ENCODE measurements at places on chromosomes 1 and 21.

DNA sequence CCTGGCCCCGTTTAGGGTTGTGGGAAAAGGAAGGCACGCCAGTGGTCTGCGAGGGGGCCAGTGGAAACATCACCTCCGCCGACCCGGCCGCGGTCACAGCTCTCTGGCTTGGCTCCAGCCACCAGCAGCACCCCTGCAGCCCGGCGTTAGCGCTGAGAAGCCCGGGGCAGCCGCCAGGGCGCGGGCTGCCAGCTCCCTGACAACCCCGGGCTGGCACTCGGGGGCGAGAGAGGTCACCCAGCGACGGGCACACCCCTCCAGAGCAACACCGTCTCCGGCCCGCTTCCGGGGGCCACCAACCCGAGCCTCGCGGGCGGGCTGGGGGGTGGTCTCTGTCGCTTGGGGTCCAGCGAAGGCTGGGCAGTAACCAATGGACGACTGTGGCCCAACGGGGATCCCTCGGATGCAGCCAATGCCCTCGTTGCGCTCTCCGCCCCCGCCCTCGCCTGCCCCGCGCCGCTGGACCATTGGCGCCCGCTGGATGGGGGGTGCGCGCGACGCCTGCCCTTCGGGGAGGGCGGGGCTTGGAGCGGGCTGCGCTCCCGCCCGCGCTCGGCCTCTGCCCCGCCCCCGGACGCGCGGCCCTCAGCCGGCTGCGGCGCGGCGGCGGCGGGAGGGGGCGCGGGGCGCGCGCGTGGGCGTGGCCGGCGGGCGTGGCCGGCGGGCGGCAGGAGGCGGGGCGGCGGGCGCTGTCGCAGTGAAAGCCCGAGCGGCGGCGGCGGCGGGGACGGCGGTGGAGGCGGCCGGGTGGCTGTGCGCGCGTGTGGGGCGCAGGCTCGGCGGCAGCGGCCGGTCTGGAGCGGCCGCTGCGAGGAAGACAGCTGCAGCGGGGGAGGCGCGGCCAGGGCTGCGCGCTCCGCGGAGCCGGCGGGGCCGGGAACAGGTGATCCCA is at the start of gene MAN1C1:
TSS of gene MAN1C1 (plus strand) at position 697 of the 892 bp plus-strand sequence. CDS start 1,007 bp downstream, outside the sequence.
- peak; percentile 77 for DNase-seq

GRCh38 chr1:23085696-23086095 is 66.4 kb downstream of the KDM1A start:
- DNase-seq = no peak

GRCh38 chr1:29590583-29591565 is 354.6 kb downstream of the PTPRU start:
- no peak for DNase-seq

- DNase-seq = no peak
These were observed 29.5 kb upstream of the SLC44A3 start for GRCh38 chr1:94790670-94791069.

GRCh38 chr1:40039245-40039756 is 1.2 kb upstream of the CAP1 start:
- DNase-seq = no peak

GRCh38 chr21:18677632-18678031 is 274.0 kb upstream of the TMPRSS15 start:
- no peak for DNase-seq

GRCh38 chr1:7707527-7707926 is 63.6 kb upstream of the VAMP3 start:
- DNase-seq = no peak

GRCh38 chr1:213905344-213905743 is 82.4 kb upstream of the PROX1 start:
- DNase-seq = no peak

GRCh38 chr1:56334047-56334446 is 245.3 kb downstream of the PLPP3 start:
- no peak for DNase-seq

DNA sequence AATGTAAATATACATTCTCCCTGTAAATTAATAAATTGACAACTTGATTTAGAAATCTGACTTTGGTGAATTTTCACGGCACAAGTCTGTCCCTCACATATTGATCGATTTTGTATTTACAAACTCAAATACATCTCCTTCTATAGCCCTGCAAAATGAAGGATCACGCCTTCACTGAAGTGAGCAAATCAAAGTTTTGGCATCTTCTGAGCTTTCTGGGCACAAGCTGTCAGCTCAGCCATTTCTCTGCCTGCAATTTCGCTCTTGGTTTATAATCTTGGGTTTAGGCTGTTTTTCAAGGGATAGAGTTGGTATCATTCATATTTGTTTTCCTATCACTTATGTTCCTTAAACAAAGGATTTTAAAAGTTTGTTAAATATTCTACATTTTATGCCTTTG is 25.8 kb downstream of the ANP32E start:
- no peak for DNase-seq

- DNase-seq = no peak
These were observed 31.7 kb downstream of the SKI start for GRCh38 chr1:2259668-2260402.

- no peak for DNase-seq
These were observed 183.6 kb downstream of the GIPC2 start for GRCh38 chr1:78229344-78229743.

DNA sequence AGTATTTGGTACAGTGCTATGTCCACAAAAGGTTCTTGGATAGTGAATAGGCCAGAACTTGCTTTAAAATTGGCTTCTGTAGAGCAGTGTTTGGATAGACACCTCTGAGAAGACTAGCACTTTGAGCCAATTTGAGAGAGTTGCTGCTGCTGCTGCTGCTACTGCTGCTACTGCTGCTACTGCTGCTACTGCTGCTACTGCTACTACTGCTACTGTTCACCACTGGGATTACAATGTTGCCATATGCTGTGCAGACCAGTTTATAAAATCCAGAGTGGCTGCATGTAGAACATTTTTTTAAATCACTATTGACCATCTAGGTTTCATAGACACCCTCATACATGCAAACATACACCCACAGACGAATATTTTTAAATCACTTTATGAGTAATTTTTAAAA is 15.3 kb downstream of the GORAB start:
- no peak for DNase-seq

- DNase-seq = no peak
These were observed at the start of gene MAB21L3 for GRCh38 chr1:116110567-116111523. TSS of gene MAB21L3 (plus strand) at chr1:116111399. CDS start at chr1:116112616, 1,217 bp downstream.

DNA sequence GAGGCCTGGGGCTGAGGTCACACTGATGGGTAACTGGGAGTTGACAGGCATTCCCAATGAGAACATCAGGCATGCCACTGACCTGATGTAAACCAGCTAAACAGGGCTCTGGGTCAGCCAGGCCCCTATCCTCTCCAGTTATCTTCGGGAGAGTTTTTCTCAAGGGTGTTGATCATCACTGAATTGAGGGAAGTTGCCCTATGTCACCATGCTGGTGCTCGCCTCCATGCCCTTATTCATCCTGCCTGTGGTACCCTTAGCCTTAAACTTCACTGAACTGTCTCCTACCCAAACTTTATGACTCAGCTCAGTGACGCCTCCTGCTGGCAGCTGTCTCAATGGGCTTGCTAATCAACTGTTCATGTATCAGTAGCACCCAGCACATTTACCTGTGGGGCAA is 80.7 kb upstream of the TNR start:
- DNase-seq = no peak

DNA sequence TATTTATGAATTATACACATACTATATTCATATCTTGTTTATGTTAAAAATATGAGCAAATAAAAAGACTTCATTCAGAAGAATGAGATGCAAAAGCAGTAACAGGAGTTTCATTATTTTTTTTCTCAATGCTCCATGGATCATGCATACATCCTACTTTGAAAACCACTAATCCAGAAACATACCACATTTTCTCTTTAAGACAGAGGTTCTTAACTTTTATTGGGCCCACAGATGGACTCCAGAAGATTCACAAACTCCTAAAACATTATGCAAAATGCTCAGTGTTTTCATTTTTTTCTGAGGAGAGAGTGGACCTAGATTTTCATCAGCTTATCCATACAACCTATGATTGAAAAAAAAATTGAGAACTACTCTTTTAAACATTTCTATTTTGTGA is 227.8 kb downstream of the DNM3 start:
- DNase-seq = no peak

GRCh38 chr1:167706931-167707877 is 14.6 kb upstream of the MPZL1 start:
- no peak for DNase-seq

GRCh38 chr1:220809704-220810103 is 23.0 kb downstream of the MTARC1 start:
- no peak for DNase-seq

DNA sequence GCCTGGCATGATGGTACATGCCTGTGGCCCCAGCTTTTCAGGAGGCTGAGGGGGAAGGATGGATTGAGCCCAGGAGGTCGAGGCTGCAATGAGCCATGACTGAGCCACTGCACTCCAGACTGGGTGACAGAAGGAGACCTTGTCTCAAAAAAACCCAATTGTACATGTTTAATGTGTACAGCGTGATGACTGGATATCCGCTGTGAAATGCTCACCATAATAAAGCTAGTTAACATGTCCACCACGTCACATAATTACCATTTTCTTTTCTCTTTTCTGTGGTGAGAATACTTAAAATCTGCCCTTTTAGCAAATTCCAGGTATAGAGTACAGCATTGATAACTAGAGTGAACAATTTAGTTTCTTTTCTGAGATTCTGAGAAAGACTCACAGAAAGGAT is 24.0 kb downstream of the TMPRSS2 start:
- no peak for DNase-seq

DNA sequence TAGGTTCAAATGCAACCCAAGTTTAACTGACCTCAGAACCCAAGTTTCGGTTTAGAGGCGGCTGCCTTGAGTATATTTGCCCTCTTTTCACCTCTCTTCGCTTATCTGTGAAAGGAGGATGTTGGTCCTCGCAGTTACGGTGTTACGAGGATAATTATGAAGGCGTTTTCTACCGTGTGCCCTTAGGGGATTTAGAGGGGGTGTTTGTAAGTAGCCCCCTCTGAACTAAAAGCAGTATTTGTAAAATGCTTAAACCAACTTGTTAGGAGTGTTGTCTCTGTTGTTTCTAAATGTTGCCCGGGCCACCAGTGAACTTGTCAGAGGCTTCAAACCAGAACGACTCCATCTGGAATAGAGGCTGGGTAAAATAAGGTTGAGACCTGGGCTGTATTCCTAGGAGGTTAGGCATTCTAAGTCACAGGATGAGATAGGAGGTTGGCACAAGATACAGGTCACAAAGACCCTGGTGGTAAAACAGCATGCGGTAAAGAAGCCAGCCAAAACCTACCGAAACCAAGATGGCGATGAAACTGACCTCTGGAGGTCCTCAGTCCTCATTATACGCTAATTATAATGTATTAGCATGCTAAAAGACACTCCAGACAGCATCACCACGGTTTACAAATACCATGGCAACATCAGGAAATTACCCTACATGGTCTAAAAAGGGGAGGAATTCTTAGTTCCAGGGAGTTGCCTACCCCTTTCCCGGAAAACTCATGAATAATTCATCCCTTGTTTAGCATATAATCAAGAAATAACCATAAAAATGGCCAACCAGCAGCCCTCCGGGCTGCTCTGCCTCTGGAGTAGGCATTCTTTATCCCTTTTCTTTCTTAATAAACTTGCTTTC is 1.0 kb upstream of the PSRC1 start:
- DNase-seq = no peak

DNA sequence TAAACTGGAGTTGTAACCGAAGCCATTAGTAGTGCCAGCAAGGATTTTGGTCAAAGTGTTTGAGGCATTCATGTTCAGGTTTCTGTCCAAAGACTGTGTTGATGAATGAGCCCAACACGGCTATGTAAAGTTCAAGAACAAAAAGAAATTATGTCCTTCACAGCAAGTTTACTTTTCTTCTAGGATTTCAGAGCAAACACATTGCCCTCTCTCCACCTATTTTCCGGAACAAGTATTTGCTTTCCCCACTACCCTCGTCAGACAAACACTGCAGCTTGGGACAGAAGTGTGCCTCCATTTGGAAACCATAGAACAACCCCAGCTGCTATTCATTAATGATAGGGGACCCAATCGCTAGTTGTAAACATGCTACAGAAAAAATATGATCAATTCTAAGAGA is 151.4 kb upstream of the C1orf105 start:
- no peak for DNase-seq

DNA sequence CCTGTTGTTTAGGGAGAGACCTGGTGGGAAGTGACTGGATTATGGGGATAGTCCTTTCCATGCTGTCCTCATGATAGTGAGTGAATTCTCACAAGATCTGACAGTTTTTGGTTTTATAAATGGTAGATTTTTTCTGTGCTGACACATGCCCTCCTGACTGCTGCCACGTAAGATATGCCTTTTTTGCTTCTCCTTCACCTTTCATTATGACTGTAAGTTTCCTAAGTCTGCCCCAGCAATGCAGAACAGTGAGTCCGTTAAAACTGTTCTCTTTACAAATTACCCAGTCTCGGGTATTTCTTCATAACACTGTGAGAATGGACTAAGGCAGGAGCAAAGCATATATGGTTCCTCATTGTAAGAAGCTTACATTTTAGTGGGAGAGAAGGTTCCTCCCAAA is 1727.2 kb downstream of the NCAM2 start:
- no peak for DNase-seq

GRCh38 chr1:235932090-235932510 is 65.4 kb upstream of the LYST start:
- no peak for DNase-seq

DNA sequence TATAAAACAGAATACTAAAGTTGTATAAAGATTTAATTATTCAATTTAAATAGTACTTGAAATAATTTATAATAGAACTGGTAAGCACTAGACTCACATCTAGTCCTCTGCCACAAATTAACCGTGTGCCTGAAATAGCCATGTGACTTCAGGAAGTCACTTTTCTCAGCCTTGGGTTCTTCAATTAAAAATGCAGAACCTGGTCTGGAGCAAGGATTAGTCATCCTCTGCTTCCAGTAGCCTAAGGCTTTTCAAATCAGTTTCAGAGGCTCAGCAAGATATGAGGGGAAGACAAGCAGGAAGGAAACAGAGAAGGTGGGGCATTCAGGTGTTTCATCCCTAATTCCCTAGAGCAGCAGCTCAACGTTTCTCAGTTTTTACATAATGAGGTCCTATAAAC is 23.0 kb downstream of the DPH5 start:
- no peak for DNase-seq

DNA sequence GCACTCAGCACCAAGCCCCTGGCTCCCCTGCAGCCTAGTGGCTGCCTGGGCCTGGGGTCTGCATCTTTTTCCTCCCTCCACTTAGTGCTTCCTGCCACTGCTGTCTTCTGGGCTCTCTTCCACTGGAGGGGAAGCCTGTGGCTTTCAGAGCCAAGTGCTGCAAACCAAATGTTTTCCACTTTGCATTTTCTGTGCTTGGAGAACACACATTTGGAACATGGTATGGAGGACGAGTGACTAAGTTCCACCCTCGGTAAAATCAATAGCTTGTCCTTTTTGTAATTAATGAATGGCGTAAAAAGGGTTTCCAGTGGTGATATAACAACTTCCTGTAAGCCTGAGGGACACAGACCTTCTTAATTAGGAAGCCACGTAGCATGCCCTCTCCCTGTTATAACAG is 10.1 kb upstream of the GPR153 start:
- no peak for DNase-seq

GRCh38 chr1:232386721-232387510 is 243.0 kb downstream of the SIPA1L2 start:
- DNase-seq = no peak

GRCh38 chr1:101150670-101151069 is 86.1 kb upstream of the S1PR1 start:
- no peak for DNase-seq

Measured in activated naive CD4-positive, alpha-beta T cell treated with Interleukin-2 at 50 U/mL for 16 hours (primary cell).